Aorta (tissue), 5 donors: ENCODE measurements at places on chromosomes 11 and 22. TPM values are rescaled to one million over a fixed set of nuclear protein-coding genes. Genes with fewer than 3 reads are reported as not detected.

GRCh38 chr22:44131989-44132685 is 48.6 kb upstream of the PARVG start:
- DNase-seq = peak; percentile 45

Gene SAA4
- 0.84 TPM for total RNA-seq

- DNase-seq = peak; percentile 59
Observed at GRCh38 chr11:3853899-3854659, 1.4 kb upstream of the STIM1 start.

Gene RHOG
- total RNA-seq = 58.5 TPM

- no peak for DNase-seq
Observed at GRCh38 chr11:112016765-112017376, 8.3 kb upstream of the DLAT start.

Gene HBB
- total RNA-seq = 2,087 TPM

Gene BAD
- total RNA-seq = 47.2 TPM

- no peak for DNase-seq
Observed at GRCh38 chr11:8808226-8808585, 102.8 kb upstream of the AKIP1 start.

GRCh38 chr11:111186308-111186915 is 59.1 kb upstream of the POU2AF2 start:
- no peak for DNase-seq

- no peak for DNase-seq
Observed at GRCh38 chr11:106827687-106828086, 190.6 kb downstream of the GUCY1A2 start.

Gene RIBC2
- 1.2 TPM for total RNA-seq

GRCh38 chr11:61334434-61335354 is 1.7 kb downstream of the TKFC start:
- peak; percentile 62 for DNase-seq

Gene FLRT1
- 0.10 TPM for total RNA-seq

Gene SLC7A4
- 0.15 TPM for total RNA-seq

GRCh38 chr11:31757260-31757835 is 53.8 kb downstream of the PAX6 start:
- DNase-seq = no peak

- DNase-seq = no peak
Observed at GRCh38 chr22:19356708-19357269, 65.3 kb upstream of the CLTCL1 start.
